ENCODE measurements at places on chromosomes 2 and 18.

GRCh38 chr2:41448221-41448620 lies 599.6 kb upstream of the PKDCC start:
- no peak for DNase-seq

DNA sequence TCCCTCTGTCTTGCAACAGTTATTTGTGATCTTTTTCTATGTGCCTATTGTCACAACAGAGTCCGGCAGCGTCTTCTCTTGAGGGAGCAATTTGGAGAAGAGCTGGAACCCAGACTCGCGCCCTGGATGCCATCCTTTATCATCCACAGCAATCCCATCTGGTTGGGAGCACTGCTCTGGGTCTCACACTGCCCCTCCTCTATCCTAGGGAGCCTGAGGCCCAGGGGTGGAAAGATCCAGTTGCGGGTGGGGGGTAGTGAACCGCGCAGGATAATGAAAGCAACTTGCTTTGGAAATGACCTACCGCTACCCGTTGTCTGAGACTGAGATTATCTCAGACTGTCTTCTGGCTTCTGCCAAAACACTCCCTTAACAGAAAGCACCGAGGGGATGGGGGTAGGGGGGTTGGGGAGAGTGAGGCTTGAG lies 713 bp downstream of the WBP1 start:
- no peak for DNase-seq

DNA sequence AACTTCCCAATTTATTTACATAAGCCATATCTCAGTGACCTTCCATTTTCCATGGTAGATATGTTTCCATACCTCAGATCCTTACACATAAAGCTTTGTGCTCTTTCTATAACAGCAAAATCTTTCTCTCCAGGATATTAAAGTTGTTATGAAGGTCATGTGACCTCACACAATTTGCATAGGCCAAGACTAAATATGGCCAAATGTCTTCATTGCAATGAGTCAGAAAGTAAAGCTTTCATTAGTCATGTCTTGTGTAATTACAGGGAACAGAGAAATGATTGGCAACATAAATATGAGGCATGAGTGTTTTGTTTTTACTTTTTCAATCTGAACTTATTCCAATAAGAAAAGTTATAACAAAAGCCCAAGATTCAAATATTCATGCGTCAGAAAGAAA lies 243.5 kb downstream of the ASXL3 start:
- DNase-seq = no peak

DNA sequence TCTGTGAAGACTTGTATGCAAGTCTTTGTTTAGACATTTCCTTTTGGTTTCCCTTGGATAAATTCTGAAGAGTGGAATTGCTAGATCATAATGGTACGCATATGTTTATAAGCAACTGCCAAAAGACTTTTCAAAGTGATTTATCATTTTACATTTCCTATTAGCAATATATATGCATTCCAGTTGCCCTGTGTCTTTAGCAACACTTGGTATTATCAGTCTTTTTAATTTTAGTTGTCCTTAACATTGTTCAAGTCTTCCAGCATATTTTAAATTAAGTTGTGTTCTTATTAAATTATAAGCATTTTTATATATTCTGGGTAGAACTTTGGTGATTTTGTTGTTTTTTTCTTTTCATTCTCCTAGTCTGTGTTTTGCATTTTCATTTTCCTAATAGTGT lies 81.8 kb downstream of the EML6 start:
- DNase-seq = no peak

GRCh38 chr2:169946546-169946945 lies 119.3 kb downstream of the UBR3 start:
- no peak for DNase-seq

DNA sequence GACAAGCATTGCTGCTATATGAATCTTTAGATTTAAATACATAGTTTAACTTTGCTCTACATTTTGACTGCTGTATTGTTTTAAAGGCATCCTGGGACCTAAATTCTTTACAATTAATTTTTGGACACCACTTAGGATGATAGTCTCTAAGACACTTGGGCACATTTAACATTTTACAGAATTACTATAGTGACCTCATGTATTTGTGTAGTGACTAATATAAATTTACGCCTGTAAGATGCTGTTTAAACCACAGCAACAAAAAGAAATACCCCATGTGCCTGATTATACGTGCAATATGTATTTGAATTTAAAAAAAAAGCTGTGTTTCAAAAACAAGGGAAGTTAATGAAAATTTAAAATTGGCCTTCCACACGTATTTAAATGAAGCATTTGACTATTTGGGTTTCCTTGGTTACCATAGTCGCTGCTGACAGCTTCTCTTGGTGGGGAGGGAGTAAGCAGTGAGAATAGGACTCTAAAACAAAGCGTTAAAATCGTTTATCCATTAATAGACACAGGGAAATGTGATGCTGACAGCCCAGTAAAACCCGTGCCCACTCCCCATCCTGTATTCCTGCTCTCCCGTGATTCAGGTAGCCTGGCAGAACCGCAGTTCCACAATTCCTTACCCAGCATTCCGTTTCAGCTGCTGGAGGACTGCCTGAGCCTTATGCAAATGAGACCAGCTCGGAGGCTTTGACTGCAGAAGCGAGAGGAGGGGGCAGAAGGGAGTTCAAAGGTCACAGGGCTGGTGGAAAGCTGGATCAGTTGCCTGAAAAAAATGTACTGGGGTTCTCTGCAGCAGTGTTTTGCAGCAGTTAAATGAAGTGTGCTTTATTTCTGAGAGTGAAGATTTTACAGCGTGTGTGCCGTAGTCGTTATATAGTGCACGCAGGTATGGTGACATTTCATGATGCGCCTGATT lies 104.3 kb downstream of the CSRNP3 start:
- peak; percentile 95 for DNase-seq

- DNase-seq = no peak
Observed at GRCh38 chr2:586641-587076, 90.5 kb downstream of the TMEM18 start.

- DNase-seq = no peak
Observed at GRCh38 chr2:180599804-180600203, 380.6 kb upstream of the UBE2E3 start.

All from NCI-H2081 (cell line).